HT-29 (cell line): ENCODE measurements at places on chromosomes 6 and 20.

DNA sequence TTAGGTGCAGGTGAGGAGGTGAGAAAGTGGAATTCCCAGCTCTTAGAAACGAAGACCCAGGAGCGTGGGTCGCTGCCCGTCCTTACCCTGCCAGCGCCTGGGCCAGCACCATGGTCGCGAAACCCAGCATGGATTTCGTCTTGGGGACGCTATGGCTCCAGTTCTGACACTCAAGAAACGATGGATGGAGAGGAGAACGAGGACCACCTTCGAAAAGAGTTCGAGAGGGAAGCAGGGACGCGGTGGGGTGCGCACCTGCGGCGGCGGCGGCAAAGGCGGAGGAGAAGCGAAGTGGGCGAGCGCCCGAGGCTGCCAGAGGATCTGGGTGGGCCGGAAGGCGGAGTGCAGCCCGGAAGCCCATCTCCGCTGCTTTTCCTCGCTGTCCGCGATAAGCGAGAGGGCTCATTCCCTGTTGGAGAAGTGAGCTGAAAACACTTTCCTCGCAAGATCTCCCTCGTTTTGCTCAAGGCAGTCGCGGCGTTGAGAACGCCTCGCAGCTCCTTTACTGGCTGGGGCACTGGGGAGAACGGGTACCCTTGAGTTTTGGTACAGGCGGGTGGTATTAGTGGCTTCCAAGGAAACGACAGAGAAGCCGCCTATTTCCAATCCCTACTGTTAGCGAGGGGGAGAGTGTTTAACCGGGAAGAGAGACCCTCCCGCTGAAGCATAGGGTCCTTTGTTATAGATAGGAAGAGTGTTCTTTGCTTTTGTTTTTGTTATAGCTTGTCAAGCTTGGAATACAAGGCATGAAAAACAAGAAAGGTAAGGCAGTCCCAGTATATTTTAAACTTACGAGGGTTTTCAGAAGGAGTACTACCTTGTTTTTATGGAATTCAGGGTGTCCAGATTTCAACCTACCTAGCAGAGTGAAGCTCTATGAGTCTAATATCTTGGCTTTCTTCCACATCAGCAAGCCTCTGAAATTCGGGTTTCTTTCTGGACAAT lies 109.5 kb downstream of the TRIM27 start:
- DNase-seq = no peak

DNA sequence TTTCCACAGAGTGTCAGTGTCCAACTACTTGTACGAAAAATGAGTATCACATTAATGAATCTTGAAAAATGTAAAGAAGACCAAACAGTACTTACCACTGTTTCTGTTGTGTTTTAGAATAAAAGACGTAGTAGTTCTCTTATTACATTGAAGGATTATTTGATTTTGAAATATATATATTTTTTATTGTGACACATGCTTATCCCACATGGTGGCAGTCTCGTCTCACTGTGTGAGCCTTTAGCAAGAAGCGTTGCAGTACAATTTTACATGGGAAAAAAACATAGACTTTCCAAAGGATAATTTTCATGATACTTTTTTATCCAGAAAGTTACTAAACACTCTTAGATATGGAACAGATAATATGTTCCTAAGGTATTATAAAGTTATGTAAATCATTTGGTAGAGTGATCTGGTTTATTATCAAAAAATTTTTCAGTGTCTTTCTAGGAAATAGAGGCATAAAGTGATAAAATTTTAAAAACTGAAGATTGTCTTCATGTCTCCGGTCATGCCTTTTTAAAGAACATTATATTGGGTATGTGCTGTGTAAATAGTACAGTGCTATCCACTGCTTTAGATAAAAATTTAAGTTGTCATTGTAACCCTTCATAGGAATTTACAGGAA lies 117.5 kb upstream of the SAMD5 start:
- peak; percentile 38 for DNase-seq

- peak; percentile 12 for DNase-seq
Observed at GRCh38 chr20:56504373-56505005, 20.1 kb upstream of the FAM209A start.

DNA sequence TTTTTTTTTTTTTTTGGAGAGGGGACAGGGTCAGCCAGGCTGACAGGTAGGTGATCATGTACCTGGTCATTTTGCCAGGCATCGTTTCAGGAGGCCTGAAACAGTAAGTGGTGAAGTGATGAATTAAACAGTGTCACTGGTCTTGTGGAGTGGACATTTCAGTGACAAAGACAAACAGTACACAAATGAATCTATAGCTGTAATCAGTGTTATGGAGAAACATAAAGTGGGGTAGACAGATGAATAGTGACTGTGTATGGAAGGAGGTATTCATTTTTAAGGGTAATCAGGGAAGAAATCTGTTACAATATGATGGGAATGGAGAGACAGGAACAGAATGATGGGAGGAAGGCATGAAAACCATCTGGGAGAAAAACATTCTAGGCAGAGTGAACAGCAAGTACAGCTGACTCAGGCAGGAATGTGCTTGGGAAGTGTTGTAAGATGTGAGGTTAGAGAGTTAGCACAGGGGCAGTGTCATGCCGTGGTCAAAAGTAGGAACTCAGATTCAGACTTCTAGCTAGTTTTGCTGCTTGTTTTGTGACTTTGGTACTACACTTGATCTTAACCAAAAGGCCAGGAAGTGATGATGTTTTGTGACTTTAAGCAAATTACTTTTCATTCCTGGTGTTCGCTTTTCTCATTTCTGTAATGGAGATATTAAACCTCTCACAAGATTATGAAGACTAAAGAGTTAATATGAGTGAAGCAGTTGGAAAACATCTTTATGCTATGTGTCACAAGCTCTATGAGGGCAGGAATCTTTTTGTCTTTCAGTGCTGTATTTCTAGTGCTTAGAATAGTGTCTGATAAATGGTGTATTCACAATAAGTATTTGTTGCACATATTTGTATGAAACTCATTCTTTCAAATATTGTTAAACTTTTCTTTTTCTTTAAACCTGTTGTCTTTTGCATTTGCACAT lies 43.4 kb downstream of the QKI start:
- no peak for DNase-seq

DNA sequence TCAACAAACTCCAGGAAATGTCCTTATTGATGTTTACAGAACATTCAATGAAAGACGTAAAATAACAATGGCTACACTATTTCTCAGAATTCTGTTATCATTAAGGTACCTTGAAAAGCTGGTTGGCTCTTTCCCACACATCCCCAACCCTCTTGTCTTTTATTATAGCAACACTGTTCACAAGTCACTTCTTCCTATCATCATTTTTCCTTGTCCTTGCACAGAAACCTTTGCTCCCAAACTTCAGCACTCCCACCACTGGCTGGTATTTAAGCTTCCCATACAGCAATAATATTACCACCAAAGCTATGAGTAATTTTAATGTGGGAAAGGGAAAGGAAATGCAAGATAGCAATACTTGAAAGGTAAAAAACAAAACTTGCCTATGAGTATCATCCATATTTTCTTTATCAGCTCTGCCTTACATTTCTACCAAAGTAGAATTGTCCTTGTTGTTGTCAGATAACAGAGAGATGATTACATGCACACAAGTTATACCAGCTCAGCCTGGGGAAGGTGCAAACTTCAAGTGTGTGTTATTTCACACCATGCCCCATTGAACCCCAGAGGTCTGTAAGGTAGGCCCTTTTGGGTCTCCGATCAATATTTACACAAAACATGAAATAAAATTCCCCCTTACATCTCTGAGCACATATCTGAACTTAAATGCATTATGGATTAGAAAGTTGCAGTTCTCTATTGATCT lies 32.2 kb downstream of the ARHGAP18 start:
- no peak for DNase-seq

GRCh38 chr6:43741829-43742228 lies 28.2 kb upstream of the VEGFA start:
- DNase-seq = no peak

DNA sequence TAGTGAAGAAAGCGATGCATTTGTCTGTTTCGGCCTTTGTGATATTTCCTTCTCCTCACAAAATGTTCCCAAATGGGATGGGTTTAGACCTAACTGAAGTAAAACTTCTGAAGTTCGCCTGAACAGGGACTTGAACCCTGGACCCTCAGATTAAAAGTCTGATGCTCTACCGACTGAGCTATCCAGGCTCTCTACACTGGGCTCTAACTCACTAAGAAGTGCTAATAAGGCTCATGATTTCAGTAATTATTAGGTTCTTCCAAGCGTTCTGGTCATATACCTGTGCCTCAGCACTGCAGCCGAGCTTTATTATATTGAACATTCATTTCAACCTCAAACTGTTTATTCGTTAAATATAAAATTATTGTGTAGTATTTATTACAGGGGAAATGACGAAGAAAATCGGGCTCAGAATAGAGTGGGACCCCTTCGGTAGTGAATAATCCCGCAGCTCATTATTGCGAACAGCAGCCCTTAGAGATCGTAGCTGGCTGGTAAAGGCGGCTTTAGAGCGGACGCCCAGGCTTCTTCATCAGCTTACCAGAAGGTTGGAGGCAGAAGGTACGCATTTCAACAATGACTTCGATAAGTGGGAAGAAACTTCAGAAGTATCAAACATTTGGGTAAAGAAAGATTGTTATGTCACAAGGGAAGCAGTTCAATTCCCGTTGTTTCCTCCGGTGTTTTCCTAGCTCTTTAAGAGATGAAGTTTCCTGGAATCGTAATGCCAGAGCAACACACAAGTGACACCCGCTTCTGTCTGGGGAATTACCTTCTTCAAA lies 119.0 kb upstream of the ZNF184 start:
- peak; percentile 67 for DNase-seq

DNA sequence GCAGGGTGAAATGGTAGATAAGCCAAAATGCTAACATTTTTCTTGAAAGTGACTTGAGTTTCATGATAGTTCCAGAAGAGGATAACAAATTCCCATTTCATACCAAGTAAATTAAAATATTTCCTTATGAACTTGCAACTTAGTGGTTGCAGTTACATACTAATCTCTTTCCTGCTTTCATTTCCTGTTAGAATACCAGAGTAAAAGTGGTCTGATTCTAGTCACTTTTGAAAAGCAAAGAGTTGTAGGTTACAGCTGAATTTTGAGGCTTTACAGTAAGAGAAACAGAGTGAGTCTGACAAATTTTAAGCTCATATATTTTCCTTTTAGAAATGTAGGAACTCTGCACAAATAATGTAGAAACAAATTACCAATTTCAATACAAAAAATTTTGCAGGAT lies 117.4 kb downstream of the ZFAND3 start:
- DNase-seq = no peak

- no peak for DNase-seq
Observed at GRCh38 chr6:88499436-88499835, 333.3 kb upstream of the CNR1 start.

GRCh38 chr6:42525206-42525605 lies 38.6 kb upstream of the UBR2 start:
- DNase-seq = no peak

DNA sequence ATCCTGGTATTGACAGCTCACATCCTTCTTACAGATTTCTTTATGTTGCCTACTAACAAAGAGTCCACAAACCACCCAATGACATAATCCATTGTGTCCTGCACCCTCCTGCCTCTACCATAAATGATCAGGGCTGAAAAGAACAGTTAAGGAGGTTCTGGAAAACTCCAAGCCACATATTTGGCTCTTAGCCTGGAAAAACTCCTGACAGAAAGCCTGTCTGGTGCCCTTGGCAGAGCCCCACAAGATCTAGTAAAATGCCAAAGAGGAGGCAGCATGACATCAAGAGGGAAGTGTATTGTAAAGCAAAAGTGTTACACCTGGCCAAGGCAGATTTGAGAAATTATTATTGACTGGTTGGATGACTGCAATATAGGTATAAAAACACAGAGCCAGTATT lies 126.4 kb upstream of the VGLL2 start:
- DNase-seq = no peak

DNA sequence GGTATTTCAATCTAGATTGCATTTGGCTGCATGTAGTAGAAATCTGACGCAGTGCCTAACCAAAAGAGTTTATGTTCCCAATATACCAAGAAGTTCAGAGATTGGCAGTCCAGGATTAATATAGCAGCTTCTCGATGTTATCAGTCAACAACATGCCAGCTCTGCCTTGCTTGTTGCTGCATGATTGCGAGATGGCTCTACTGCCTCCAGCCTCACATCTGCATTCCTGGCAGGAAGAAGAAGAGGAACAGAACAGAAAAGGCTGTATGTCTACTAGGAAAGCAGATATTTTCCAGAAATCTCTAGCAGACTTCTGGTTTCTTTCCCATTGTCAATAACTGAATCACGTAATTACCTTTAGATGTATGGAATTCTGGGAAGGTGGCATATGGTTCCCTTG lies 60.8 kb downstream of the SLC35D3 start:
- no peak for DNase-seq

DNA sequence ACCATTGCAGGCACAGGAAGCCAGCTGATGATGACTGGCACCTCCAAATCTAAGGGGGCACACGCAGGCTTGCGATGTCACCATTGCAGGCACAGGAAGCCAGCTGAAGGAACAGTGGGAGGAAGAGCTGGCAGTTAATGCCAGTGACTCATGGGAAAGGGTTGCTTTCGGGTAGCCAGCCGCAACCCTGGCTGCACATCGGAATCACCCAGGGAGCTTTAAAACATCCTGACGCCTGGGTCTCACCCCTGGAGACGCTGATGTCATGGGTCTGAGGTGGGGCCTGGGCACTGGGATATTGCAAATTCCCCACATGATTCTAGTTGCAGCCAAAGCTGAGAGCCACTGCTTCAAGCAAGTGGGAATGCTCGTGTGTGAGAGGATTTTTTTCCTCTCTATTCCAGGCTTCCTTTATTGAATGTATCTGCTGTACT lies 16.1 kb upstream of the CCN6 start:
- no peak for DNase-seq

- DNase-seq = no peak
Observed at GRCh38 chr6:140001821-140002341, 627.4 kb upstream of the CITED2 start.

GRCh38 chr20:9689041-9689440 lies 149.8 kb downstream of the PAK5 start:
- DNase-seq = no peak

DNA sequence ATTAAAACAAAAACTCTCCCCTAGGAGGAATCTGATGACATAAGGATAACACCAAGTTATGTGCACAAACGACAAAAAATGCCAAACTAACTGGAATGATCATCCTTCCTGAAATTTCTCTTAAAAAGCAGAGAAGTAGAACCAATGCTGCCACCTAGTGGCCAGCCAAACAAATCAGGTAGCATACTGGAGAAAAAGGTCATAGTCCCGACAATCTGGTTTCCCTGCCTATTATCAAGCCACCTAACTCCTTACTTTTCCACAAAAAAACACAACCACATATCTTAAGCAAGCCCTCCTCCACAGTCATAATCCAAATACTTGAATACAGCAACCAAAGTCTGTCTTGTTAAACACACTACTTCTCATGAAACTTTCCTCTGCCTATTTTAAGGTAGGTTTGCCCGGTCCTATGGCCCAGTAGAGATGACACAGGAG lies 5.3 kb downstream of the OARD1 start:
- DNase-seq = peak; percentile 85

GRCh38 chr6:170293341-170294231 lies 2.7 kb upstream of the DLL1 start:
- DNase-seq = no peak

DNA sequence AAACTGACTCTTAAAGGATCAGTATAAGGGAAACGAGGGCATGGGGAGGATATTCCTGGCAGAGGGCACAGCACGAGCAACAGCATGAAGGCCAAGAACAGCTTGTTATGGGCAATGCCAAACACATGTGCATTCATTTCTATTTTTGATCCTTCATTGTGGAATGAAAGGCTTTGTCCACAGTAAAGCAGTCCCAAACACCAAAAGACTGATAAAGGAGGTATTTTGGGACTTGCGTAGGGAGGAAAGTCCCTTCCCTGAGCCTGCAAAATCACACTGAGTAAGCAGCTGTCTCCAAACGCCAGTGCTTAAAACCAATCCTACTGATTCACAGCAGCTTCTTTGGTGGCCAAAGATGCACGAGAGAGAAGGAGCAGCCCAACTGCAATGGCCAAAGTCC lies 138.2 kb downstream of the UNC5CL start:
- DNase-seq = no peak
